K562 (cell line): ENCODE measurements at places on chromosomes 4 and X.

DNA sequence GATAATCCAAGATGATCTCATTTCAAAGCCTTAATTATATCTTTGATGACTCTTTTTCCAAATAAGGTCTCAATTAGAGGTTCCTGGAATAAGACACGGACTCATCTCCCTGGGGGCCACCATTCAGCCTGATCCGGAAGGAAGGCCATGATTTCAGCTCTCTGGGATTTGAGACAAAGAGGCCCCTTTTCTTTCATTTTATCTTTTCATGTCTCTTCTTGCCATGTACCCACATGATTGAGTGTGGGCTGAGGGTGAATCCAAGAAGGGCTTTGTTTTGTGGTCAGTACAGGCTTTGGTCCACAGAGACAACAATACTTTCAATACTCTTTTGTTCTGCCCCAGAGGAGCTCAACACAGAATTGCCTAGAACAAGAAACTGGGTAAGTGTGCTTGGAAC lies 261.2 kb downstream of the TRIML1 start:
- H3K4me3 ChIP-seq: no peak overlapping the region
- no peaks in the 10 kb centered on the region for H3K27me3 ChIP-seq
- H3K4me1 ChIP-seq: no peaks in the 10 kb centered on the region
- H3K36me3 ChIP-seq: no peaks in the 10 kb centered on the region

- H3K27ac ChIP-seq: no peak overlapping the region
- no peaks in the 10 kb centered on the region for H3K36me3 ChIP-seq
- no peak overlapping the region for H3K4me3 ChIP-seq
- no peaks in the 10 kb centered on the region for H3K27me3 ChIP-seq
- DNase-seq: no peak
- no peaks in the 10 kb centered on the region for H3K4me1 ChIP-seq
Measured at GRCh38 chrX:103656617-103657016, 27.8 kb downstream of the TCEAL1 start.

GRCh38 chr4:151192556-151193235 lies 84.3 kb upstream of the PRSS48 start:
- no peaks in the 10 kb centered on the region; the same call in 1 of the 2 replicates for H3K27me3 ChIP-seq
- H3K4me1 ChIP-seq: no peaks in the 10 kb centered on the region

GRCh38 chr4:138216272-138216867 lies 25.8 kb downstream of the SLC7A11 start:
- H3K27ac ChIP-seq: no peak overlapping the region
- no peaks in the 10 kb centered on the region for H3K27me3 ChIP-seq
- no peaks in the 10 kb centered on the region for H3K4me1 ChIP-seq
- H3K36me3 ChIP-seq: peaks cover 67% of the 10 kb centered on the region

DNA sequence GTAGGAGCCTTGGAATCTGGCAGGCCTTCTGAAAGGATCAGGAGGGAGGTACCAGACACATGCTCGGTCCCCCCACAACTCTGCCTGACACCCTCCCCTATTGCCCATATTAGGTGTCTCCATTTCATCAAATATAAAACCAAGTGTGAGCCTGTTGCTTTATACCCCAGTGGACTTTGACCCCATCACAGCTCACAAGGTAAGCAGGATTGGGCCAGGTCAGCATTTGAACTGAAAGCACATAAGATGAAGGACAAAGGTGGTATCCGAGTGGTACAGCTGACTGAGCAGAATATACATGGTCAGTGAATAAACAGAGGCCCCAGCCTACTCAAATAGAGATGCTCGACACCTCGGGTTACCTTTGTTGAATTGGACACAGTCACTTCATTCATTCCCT lies 20.0 kb downstream of the SLC25A43 start:
- DNase-seq: no peak
- no peak overlapping the region for H3K4me3 ChIP-seq
- H3K4me1 ChIP-seq: no peaks in the 10 kb centered on the region
- no peaks in the 10 kb centered on the region for H3K27me3 ChIP-seq
- H3K27ac ChIP-seq: no peak overlapping the region

- H3K4me3 ChIP-seq: no peak overlapping the region
- H3K4me1 ChIP-seq: no peaks in the 10 kb centered on the region
- H3K27me3 ChIP-seq: no peaks in the 10 kb centered on the region; the same call in 2 of the 3 replicates
- no peak overlapping the region for H3K27ac ChIP-seq
Measured at GRCh38 chr4:151565583-151565982, 156.6 kb downstream of the FHIP1A start.

DNA sequence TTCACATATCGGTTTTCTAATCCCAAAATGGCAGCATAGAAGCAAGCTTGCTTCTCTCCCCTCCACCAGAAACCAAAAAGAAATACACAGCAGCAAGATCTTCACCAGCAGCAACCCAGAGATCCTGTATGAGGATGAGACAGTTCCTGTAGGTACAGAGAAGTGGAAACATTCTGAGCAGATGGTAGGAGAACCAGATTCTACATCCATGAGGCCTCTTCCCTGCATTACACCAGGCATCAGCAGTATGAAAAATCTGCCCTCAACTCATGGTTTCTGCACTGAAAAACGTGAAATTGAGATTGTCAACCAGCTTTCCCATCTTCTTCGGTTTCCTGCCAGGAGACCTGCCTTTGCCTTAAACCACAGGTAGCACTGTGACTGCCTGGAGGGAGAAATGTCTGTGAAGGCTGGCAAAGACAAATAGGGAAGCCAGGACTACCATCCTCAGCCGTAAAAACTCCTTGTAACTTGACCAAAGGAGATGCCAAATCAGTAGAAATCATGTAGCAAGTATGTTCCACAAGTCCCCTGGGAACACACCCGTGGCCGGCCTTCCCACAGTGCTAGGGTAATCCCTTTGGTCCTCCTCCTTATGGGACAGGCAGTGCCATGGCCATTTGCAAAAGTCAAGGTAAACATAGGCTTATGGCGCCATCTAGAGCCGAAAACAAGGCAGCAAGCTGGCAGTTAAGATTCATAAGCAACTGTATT lies 24.0 kb upstream of the MTHFD2L start:
- peaks cover 7% of the 10 kb centered on the region; the same call in 2 of the 3 replicates for H3K4me1 ChIP-seq
- H3K4me3 ChIP-seq: no peak overlapping the region
- H3K27me3 ChIP-seq: no peaks in the 10 kb centered on the region
- H3K36me3 ChIP-seq: no peaks in the 10 kb centered on the region
- no peak overlapping the region for H3K27ac ChIP-seq

DNA sequence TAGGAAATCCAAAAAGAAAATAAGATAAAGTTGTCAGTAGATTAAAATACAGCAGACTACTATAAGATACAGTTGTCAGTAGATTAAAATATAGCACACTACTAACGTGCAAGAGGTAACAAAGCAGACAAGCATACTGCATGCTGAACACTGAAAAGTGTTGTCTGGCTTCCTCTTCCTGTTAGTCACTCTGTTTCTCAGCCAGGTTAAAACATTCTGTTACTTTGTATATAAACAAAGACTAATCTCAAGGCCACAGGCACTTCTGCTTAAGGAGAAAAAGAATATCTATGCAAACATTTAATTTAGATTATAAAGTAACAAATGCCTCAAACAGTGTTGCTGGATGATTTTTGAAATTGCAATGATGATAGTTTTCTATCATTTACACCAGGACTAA lies 41.0 kb upstream of the SCD5 start:
- peaks cover 76% of the 10 kb centered on the region for H3K36me3 ChIP-seq
- no peaks in the 10 kb centered on the region for H3K27me3 ChIP-seq
- H3K27ac ChIP-seq: no peak overlapping the region
- no peak for DNase-seq
- H3K4me3 ChIP-seq: no peak overlapping the region
